Upper lobe of left lung (tissue), 6 donors: ENCODE measurements at places on chromosomes 6 and 20. TPM values are rescaled to one million over a fixed set of nuclear protein-coding genes. Genes with fewer than 3 reads are reported as not detected.

The CST4 gene
- total RNA-seq = not detected

The FAM162B gene
- 4.1 TPM for total RNA-seq

The OR2H1 gene
- total RNA-seq = not detected

DNA sequence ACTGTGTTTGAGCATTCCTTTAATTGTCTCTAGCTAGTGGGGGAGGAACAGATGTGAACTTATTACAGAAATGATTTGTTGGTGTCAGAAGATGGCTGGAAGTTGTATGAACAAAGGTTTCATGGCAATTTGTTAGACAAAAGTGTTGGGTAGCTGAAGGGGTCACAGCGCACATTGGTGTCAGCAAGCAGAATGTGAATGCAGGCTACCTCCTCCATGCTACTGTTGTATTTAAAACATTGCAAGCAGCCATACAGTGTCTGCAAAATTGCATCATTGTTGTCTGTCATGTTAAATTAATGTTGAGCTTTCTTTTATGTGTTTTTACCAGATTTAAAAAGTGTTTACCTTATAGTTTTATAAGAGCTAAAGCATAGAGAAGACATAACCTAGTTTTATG is 6.2 kb downstream of the LRRC1 start:
- no peak for DNase-seq

GRCh38 chr6:111978532-111979149 is 75.3 kb upstream of the CCN6 start:
- DNase-seq = no peak

GRCh38 chr6:53986721-53987521 is 124.3 kb upstream of the MLIP start:
- no peak for DNase-seq

GRCh38 chr6:1695546-1696462 is 86.1 kb downstream of the FOXC1 start:
- no peak for DNase-seq

- DNase-seq = no peak
These were observed 148.0 kb downstream of the DHX35 start for GRCh38 chr20:39109933-39110818.
